ENCODE measurements at places on chromosomes 11 and 22.

DNA sequence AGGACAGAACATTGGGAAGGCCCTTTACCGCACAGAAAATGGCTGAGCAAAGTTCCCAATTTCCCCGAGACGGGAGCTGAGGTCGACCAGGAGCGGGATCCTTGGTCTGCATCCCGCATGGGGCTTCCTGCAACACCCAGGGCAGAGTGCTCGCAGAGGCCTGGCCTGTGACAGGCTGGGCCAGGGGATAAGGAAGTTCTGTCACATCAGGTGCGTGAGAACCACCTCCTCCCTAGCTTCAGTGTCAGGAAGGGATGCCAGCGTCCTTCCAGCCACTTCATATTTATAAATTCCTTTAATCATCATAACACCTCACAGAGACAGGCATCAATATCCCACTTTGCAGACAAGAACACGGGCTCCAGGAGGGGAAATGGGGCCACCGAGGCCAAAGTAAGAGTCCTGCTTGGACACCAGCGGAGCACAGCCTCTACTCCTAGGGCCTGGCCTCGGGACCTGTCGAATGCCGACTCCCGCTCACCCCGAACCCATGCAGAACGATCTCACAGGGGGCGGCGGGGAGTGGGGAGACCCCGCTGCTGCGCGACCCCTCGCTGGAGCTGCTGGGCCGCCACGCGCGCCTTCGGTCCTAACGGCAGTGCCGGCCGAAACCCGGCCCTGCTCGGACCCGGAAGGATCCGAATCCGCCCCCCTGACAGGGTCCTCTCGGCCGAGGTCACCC, 532 bp downstream of the BET1L start:
- no peak for DNase-seq

- DNase-seq, result no peak
Observed at GRCh38 chr22:36807627-36808026, 9.2 kb downstream of the PVALB start.

DNA sequence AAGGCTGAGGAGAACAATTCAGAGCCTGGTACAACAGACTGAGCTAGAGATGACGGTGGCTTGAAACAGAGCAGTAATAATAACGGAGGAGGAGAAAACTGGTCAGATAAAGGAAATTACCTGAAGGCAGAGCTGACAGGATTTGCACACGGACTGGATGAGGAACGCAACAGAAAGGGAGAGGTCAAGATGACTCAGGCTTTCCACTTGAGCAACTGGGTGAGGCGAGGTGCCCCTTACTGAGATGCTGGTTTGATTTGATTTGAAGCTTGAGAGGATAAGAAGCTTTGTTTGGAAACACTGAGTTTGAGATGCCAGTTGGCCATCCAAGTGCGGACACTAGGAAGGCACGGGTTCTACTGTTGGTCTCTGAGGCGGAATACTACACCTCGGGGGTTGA, 35.4 kb upstream of the NRIP3 start:
- DNase-seq, result no peak

DNA sequence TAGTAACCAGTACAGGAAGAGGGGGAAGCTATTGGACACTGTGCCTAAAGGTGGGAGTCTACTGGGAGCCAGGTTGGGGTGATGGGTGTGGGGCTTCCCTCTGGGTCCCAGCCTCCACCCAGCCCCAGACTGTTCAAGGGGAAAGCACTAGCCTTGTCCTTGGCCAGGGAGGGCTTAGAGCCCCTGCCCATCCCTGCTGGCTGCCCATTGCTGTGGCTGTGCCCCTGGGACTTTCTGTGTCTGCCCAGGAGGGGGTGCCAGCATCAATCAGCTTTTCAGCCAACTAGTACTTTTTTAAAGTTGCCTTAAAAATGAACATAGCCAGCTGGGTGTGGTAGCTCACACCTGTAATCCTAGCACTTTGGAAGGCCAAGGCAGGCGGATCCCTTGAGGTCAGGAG, 19.9 kb downstream of the INCENP start:
- DNase-seq, result no peak

DNA sequence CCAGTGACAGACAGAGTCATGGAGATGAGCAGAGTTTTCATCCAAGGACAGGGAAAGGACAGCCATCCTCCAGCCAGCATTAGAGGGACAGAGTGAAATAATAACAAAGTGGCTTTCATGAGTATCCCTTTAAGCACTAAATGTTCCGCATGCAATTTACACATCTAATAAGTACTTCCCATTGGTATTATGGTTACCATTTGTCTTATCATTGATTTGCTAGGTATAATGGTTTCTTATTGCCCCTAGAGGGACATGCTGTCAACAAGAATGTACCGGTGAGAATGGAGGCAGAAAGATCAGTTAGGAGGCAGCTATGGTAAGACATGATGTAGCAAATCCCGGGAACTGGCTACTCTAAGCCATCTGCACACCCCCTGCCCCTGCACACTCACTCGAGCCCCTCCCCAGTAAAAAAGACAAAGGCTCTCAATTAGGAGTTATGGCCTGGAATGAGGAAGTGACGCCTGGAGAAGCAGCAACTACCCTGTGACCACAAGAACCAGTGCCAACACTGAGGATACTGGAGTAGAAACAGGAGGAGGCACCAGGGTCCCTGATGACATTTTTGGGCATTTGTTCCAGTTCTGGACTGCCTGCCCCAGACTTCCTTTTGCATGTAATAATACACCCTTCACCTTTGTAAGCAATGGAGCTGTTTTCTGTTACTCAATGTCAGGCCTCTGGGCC, 30.2 kb upstream of the HMGXB4 start:
- no peak for DNase-seq

DNA sequence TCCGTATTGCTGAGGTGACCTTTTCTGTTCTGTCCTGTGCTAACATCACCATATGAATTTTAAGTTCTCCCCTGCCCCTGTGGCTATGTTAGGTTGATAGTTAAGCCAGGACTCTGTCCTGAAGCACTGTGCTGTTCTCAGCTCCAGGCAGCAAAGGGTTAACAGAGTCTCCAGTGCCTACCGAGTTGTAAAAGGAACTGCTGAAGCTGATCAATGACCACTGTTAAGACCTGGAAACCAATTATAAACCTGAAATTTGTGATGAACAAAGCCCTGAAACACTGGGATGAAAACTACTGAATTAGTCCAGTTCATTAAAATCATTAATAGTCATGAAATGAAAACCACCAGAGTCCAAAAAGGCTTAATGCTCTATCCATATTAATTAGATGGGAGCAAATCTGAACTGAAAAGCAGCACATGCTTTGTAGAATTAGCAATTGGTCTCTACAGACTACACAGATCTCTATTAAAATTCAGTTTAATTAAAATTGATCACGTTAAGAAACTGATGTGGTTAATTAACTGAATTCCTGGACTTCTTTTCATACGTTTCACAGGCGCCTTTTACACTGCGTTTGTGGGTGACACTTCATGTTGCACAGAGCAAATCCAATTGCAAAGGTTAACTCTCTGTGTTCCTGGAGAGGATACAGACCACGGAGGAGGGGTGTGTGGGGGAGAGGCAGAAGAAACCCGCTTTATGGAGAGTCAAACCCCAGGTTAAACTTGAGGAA, 188.5 kb upstream of the MPPED2 start:
- DNase-seq, result no peak

GRCh38 chr11:65719871-65720210, 757 bp downstream of the RNASEH2C start:
- peak; percentile 22 for DNase-seq

DNA sequence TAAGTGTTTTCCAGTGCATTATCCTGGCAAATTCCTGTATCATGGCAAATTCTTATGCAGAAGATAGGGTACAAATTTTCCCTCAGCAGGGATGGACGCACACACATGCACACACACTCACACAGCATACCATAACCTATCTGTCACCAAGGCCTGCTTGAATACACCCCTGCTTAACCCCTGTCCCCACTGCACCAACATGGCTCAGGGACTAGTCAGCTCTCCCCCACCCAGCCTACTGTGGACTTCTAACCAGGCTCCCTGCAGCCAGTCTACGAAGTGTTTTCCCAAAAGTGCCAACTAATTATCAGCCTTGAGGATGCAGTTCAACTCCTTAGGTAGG, 63.1 kb downstream of the RAB30 start:
- DNase-seq, result no peak

GRCh38 chr11:35787626-35788025, 125.1 kb downstream of the TRIM44 start:
- DNase-seq, result no peak

GRCh38 chr22:23565915-23566704, 14.0 kb downstream of the IGLL1 start:
- DNase-seq, result no peak

DNA sequence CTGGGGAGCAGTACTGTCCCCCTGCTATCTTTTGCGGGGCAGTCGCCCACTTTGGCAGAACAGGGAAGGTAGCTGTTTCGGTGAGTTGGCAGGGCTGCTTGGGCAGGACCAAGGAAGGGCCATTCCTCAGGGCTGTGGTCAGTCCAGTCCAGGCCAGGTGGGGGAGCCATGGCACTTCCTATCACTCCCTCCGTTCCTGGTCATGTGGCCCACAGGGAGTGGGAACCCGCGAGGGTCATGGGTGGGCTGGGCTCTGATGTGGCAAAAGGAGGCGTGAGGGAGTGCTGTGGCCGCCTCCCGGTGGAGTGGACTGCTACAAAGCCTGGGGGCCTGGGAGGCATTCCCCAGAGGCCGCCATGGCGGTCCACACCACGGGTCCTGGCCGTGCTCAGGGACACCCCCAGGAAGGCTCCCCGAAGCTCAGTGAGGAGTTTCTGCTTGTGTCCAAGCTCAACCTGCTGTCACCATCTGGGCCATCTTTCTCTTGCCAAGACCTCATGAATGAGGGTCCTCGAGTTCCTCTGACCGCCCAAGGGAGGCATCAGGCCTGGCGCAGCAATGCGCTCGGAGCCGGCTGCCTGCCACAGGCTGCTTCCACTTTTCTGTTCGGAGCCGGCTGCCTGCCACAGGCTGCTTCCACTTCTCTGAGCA, 11.9 kb downstream of the CHID1 start:
- DNase-seq, result peak; percentile 84

- DNase-seq, result no peak
Observed at GRCh38 chr11:48129697-48130395, 86.8 kb upstream of the OR4B1 start.

DNA sequence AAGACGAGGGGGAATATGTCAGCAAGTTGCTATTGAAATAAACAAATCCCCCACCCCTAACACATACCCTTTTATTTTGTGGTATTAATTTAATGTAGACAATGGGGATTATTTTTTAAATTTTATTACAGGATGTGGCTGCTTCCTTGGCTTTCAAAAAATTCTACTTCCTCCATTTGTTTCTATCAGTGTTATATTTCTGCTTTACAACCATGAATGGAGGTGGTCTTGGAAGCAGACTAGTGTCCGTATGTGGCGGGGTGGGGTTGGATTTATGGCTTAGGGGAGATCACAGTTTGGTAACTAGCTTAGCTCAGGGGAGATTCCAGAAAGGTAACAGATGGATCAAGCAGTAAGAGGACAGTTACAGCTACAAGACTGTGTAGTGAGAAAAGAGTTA, 39.3 kb upstream of the PICALM start:
- no peak for DNase-seq

- DNase-seq, result peak; percentile 55
Observed at GRCh38 chr11:122882857-122883645, 492 bp downstream of the JHY start.

DNA sequence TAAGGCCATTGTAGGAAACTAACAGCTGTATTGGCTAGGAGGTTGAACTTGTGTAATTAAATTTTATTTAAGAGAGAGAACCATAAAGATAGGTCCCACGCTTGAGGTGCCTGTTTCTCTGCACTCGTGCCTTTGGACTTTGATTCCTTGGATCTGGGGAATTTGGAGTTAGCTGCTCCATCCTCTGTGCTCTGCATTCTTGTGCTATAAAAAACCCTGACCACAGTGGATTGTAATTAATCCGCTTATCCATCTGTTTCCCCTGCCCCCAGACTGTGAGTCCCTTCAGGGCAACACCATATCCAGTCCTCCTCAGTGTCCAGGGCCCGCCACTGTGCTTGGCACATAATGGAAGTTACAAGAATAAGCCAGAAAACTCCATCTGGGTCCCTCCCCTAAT, 169.8 kb downstream of the SPON1 start:
- DNase-seq, result peak; percentile 93

DNA sequence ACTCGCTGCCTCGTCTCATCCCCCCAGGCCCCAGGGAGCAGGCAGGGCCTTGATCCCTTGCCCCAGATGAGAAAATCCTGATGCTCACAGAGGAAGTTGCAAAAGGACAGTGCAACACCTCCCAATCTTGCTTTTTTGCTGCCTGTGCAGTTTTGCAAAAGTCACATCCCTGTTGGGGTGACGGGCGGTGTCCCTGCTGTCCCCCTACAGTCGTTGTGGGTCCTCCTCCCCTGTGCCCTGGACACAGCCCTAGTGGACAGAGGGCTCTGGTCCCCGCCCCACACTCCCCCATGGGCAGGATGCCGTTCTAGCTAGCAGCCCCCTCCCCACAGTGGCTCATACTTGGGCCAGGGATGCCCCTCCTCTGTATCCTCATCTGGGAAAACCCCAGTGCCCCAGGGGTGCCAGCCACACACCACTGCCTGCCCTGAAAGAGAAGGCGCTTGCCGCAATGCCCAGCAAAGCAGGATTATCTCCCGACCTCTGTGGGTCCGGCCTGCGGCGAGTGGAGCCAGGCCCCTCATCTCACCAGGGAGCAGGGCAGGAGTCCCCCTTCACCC, 18.4 kb upstream of the CTSD start:
- no peak for DNase-seq

DNA sequence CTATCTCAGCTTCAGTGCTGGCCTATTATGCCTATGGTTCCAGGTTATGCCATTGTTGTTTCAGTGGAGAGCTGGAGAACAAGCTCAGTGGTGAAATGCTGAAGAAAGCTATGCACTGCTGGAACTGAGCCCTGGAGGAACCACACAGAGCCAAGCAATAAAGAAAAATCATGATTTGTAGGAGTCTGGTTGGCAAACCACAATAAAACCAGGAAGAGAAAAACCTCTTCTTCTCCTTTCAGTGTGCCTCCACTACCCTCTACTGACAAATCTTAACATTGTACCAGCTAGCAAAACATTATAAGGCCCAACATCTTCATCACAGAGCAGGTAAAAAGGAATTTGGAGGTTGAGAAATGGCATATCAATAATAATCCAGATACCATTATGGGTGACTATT, 5.3 kb downstream of the OR51F2 start:
- DNase-seq, result no peak

DNA sequence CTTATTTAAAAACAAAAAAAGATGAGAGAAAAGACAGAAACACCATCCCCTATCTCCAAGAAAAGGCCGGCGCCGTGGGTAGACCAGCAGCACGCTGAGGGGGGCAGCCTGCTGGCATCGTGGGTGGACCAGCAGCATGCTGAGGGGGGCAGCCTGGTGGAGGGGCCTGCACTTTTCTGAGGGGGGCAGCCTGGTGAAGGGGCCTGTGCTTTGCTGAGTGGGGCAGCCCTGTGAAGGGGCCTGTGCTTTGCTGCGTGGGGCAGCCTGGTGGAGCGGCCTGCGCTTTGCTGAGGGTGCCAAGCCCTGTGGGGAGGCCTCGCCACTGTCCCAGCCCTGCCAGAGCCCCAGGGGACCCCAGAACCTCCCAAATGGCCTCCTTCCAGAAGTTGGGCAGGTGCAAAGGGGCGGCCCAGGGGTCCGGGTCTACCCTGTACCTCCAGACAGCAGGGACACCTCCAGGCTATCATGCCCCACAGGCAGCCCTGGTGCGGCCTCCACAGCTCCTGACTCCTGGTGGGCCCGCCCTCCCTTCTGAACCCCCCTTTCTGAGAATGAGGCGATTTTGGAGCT, 1185.7 kb downstream of the BRD1 start:
- DNase-seq, result no peak

GRCh38 chr22:27019827-27020226, 362.4 kb downstream of the MIAT start:
- no peak for DNase-seq
